GM12878 (cell line): ENCODE measurements at places on chromosomes 13 and 19.
A peak's percentile ranks its signal among the peaks of the same experiment; 100 is the strongest.

- DNase-seq: no peak
Measured at GRCh38 chr19:9757544-9758501, 10.7 kb downstream of the ZNF846 start.

DNA sequence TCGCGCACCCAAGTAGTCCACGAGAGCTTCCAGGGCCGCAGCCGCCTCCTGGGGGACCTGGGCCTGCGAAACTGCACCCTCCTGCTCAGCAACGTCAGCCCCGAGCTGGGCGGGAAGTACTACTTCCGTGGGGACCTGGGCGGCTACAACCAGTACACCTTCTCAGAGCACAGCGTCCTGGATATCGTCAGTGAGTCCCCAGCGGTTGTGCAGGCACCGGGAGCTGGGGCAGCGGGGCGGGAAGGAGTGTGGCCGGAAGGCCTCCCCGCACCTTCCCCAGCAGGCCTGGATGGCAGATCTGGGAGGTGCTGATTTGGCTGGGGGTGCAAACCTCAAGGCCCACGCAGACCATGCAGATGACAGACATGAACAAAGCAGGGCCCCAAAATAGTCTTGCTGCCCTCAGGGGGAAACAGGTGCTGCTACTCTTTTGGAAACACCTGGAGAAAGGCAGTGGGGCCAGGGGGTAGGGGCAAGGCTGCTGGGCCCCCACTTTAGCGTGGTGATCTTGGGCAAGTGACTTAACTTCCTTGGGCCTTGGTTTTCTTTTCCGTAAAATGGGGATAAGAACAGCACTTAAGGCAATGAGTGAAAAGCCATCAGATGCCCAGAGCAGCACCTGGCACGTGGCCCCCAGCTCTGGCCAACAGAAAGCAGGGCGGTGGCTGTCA, 4.0 kb downstream of the MAG start:
- no peak for DNase-seq

DNA sequence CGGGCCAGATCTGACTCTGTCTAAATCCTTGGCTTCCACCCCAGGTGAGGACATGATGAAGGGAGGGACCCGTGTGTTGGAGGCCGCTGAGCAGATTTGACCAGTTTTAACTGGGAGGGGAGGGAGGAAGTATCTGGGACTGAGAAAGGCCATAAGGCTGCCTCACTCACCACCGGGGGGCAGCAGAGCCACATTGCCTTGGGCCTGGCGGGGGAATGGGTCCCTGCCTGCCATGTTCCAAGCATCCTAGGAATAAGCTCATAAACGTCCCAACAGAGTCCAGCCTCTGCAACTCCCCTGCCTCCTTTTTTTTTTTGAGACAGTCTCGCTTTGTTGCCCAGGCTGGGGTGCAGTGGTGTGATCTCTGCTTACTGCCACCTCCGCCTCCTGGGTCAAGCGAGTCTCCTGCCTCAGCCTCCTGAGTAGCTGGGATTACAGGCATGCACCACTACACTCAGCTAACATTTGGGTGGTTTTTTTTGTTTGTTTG, 15.5 kb downstream of the MAST3 start:
- DNase-seq: no peak

DNA sequence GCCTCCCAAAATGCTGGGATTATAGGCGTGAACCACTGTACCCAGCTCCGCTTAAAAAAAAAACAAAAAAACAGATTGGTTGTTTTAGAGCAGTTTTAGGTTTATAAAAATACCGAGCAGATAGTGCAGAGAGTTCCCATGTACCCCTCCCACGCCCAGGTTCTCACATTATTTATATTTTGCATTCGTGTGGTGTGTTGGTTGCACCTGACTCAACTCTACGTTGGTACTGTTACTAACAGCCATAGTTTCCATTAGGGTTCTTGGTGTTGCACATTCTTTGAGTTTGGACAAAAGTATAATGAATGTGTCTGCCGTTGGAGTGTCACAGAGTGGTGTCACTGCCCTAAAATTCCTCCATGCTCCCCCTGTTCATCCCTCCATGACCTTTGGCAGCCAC, 29.1 kb downstream of the MYO9B start:
- no peak for DNase-seq

GRCh38 chr13:114107686-114108081, 24.7 kb downstream of the RASA3 start:
- DNase-seq: no peak

DNA sequence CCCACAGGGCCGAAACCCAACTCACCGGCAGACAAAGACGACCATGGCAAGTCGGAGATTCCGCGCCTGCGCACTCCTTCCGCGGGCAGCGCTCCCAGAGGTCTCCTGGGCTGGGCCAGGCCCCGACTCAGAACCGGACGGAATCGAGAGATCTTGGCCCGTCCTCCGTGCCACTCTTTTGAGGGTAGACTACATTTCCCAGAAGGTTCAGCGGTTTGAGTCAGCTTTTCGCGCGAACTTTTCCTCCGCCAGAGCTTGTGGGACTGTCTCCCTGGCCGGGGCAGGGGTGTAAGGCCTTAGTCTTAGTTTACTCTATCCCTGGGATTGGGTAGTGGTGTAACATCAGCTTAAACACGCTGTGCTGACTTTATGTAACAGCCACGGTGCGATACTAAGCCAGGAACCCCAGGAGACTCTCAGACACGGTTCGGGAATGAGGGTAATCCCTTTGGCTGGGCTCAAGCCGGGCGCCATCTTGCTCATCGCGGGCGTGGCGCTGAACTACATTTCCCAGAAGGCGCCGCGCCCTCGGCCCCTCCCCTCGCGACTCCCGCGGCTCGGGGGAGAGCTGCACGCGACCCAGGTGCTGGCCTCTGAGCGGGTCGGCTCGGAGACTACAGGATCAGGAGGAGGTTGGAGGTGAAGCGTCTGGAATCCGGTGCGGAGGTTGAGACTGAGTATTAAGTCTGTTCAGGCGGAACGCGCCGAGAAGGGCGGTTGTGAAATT, at the start of gene ZNF260:
Gene ZNF260, minus strand, starts transcription at position 78 of the 727 bp plus-strand sequence. CDS start 13,033 bp downstream, outside the sequence.
- DNase-seq: peak; percentile 79

- no peak for DNase-seq
Measured at GRCh38 chr19:39142630-39143029, 17.0 kb downstream of the PAK4 start.

GRCh38 chr19:55275851-55276719, 3.8 kb downstream of the HSPBP1 start:
- DNase-seq: no peak

GRCh38 chr19:4911314-4911713, 2.0 kb downstream of the UHRF1 start:
- DNase-seq: no peak

DNA sequence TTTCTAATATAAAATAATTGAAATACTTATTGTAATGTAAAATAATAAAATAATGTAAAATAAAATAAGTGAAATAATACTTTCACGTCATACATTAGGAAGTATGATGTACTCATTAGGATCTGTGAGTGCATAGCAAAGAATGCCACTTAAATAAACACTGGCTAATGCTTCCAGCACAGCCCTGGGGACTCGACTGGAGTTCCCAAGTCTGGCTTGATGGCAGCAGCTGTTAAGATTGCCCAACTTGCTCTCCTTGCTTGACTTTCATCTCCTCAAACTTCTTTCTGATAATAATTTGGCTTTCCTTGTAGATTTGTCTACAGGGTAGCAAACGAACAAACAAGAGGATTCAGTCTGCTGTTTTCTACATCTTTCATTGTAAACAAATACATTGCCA, 191.9 kb downstream of the COG6 start:
- no peak for DNase-seq
